DMS53 (cell line): ENCODE measurements at places on chromosomes 3 and 15.

DNA sequence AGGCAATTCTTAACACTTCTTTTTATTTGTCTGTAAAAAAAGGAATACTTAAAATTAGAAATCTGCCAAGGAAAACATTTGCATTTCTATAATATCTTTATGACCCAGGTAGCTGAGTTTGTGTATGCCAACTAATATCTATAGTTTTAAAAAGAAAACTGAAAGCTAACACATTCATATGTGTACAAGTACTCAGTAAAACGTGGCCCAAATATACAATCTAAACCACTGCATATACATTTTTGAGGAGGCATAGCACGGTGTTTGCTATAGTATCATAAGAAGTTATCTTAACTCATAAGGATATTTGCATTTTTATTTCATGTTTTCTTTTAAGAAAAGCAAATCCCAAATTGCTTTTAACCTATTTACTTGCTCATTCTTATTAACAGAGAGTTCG is 172.7 kb downstream of the ZBTB20 start:
- no peak for DNase-seq

DNA sequence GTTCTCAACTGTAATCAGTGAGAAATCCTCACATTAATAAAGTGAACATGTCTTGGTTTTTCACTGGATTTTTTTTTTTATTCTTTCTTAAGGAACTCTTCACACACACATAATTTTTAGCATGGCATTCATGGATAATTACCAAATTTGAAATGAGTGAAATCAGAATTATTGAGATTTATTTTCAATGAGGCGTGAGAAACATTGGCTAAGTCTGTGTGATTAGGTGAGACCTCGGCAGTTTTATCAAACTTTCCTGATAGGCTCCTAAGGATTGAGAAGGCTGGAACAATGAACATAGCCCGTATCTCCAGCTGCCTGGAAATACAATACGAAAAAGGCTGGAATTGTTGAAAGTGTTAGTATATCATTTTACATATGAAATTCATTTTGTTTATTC is 35.5 kb downstream of the MDFIC2 start:
- no peak for DNase-seq

- no peak for DNase-seq
These were observed 49.5 kb upstream of the GK5 start for GRCh38 chr3:142274908-142275307.

DNA sequence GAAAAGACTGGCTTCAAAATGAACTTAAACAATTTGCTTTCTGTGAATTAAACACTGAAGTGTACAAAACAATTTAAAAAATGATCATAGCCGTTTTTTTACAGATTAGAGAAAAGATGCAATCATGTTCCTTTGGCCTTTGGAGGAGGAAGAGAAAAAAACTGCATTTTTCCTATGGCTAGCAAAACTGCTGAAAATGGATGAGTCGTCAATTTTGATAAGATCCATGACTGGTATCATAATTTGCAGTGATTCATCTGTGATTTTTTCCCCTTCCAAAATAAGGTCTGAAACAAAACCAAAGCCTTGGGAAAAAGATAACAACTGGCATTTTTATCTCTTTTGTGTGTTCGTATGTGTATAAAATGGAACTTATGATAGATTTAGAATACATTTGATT is 255.6 kb upstream of the SATB1 start:
- no peak for DNase-seq

DNA sequence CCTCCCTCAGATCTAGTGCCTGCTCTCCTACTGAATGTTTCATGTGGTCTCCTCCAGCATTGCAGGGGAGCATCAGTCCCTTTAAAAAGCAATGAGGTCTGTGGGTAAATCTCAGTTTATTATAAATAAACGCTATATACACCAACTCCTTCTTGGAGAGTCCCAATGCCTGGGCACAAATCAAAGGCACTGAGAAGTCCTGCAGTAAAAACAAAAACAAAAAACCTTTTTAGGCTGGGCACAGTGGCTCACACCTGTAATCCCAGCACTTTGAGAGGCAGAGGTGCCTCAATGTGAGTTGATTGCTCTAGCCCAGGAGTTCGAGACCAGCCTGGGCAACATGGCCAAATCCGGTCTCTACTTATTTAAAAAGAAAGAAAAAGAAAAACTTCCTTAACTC is 45.0 kb downstream of the ACAN start:
- no peak for DNase-seq

DNA sequence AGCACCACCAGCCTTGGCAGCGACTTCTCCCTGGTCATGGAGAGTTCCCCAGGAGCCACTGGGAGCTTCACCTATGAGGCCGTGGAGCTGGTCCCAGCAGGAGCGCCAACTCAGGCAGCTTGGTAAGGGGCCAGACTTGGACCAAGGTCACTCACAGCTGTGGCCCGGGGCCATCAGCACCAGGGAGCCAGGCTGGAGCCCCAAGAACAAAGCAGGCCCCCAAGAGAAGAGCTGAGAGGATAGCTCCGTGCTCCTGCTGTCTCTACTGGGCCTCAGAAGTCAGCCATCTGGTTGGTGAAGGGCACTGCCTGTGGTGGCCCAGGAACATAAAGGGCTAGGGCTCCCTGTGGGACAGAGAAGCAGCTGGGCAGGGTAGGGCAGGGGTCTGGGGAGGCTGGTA is 14.7 kb upstream of the CPNE9 start:
- DNase-seq: no peak

DNA sequence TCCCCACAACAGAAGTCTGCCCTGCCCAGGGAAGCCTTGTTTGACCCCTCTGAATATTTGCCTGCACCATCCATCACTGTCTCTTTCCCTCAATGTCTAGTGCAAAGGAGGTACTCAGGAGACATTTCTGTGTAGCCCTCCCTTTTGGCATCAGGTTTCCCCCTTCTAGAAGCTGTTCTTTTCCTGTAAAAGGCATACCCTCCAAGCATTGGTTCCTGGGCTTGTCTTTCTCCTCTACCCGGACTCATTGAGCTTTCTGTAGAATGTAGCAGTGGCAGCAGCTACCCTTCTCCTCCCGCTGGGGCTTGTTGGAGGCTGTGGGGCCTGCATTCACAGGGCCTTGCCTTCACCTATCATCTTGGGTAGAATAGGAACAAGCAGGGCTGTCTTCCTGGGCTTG is 63.5 kb downstream of the CTDSPL start:
- no peak for DNase-seq

- no peak for DNase-seq
These were observed 130.2 kb upstream of the STRIT1 start for GRCh38 chr3:155423526-155424322.

GRCh38 chr3:190526787-190527762 is 13.2 kb downstream of the IL1RAP start:
- no peak for DNase-seq

- DNase-seq: no peak
These were observed 47.2 kb downstream of the GPD1L start for GRCh38 chr3:32153414-32154204.

- no peak for DNase-seq
These were observed 10.8 kb upstream of the SKIL start for GRCh38 chr3:170346481-170347392.

DNA sequence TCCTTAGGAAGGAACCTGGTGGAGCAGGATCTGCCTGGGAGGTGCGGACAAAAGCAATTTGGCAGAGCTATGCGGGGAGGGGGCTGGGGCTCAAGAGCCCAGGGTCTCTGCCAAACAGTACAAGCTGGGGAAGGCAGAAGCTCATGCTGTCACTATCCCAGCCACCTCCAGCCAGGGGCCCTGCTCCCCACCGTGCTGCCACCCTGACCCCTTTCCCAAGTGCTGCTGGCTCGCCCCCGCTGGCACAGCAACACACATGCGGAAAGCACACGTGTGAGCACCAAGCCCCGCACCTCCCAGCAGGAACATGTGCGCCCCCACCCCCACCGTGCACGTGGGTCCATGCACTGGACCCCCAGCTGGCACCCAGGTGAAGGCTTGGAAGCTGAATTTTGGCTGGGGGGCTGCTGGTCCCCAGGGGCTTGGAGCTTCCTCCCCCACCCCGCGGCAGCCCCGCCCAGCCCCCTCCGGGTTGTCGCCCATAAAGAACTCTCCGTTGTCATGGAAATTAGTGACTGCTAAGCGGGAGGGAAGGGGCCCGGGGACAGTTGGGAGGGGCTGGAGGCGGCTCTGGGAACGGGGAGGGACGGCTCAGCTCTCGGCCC is 742 bp downstream of the CAMKV start:
- DNase-seq: peak; percentile 26

- DNase-seq: no peak
These were observed 75.8 kb downstream of the SNRK start for GRCh38 chr3:43362183-43362582.

- DNase-seq: no peak
These were observed 16.7 kb downstream of the TFG start for GRCh38 chr3:100725935-100726513.

DNA sequence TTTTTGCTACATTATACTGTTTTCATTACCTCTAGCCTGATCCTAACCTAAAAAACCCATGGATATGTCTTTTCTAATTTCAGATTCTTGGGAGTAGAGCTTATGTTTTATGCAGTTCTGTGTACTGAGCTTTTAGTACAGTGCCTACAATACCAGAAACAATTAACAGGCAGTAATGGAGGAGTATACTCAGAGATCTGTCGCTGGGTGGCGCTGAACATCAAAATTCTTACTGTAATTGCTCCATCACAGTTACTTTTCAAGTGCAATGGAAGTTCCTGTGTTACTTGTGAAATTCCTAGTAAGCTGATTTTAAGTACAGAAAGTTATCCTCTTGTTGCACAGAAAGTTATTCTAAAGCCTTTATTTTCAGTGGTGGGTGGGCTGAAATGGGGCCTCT is 66.9 kb downstream of the RNF13 start:
- DNase-seq: peak; percentile 41

DNA sequence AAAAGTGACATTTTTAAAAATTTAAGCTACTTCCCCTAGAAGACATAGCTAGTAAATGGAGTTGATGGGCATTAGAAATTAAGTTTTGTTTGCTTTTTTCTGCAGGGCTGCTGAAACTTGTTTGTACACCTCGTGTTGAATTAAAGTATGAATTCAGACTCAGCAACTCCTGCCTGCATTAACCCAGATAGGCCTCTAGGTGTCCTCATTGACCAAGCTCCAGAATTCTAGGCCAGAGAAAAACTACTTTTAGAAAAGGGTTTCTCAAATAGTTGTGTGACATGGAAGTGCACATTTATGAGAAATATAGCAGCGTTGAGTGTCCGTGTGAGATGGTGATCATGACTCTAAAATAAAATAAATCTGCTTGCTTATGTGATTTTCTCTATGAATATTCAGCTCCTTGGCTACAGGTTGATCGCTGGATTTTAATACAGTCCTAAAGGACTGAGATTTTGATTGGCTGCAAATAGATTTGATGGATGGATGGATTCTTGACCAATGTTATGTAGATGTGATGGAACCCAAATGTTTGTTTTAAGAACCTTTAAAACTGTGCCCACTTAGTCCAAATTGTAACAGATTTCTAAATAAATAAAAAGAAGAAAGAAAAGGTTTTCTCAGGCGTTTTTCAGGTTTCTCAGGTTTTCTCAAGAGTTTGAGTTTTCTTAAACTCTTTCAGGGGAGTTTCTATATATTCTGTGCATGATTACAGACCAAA is 39.4 kb upstream of the LMOD3 start:
- DNase-seq: peak; percentile 42

- no peak for DNase-seq
These were observed 82.4 kb upstream of the PRR23C start for GRCh38 chr3:139127101-139127500.

DNA sequence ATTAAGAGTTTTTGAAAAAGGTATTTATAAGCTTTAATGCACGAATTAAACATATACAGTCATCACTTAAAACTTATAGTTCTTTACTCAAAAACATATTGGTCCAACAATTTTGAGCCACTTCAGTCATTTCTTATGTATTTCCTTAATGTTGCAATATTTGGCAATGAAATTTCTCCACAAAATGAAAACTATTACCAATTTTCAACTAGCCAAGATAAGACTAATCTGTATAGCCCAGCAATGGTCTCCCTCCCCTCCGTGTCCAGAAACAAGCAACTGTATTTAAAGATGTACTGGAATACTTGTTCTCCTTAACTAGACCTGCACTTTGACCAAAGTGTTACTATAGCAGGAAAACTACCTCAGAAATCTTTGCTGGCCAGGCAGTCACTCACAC is 9.2 kb downstream of the ARF4 start:
- DNase-seq: no peak

DNA sequence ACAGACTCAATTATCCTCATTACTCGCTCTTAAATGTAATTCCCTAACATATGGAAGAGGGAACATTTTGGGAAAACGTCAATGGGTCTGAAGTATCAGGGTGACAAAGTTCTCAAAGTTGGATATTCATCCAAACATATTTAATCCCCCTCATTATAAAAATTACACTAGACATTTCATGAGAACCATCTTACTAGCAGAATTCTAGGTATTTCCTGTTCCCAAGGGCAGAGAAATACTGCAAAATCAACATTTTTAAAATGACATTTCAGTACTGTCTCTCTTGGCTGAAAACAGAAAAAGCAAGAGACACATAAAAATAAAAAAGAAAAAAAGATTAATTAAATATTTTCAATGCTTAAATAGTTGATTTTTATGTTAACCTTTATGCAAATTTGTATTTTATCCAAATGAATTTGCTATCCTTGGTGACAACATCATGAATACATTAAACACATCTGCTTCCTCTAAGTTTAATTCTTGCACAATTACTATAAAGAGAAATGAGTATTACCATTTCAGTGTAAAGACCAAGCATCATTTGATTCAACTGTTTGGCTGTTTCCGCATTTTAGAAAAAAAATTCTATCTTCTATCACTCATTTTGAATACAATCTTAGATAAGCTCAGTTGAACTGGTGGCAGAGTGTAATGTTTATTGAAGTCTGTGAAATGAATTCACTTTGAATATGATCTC is 114.8 kb upstream of the COL8A1 start:
- DNase-seq: no peak

- DNase-seq: no peak
These were observed 17.2 kb downstream of the LINGO1 start for GRCh38 chr15:77615472-77615871.

GRCh38 chr3:74613521-74614106 is 845 bp downstream of the CNTN3 start:
- DNase-seq: peak; percentile 40

- DNase-seq: no peak
These were observed 237.9 kb downstream of the ADAMTS17 start for GRCh38 chr15:100103828-100104227.

DNA sequence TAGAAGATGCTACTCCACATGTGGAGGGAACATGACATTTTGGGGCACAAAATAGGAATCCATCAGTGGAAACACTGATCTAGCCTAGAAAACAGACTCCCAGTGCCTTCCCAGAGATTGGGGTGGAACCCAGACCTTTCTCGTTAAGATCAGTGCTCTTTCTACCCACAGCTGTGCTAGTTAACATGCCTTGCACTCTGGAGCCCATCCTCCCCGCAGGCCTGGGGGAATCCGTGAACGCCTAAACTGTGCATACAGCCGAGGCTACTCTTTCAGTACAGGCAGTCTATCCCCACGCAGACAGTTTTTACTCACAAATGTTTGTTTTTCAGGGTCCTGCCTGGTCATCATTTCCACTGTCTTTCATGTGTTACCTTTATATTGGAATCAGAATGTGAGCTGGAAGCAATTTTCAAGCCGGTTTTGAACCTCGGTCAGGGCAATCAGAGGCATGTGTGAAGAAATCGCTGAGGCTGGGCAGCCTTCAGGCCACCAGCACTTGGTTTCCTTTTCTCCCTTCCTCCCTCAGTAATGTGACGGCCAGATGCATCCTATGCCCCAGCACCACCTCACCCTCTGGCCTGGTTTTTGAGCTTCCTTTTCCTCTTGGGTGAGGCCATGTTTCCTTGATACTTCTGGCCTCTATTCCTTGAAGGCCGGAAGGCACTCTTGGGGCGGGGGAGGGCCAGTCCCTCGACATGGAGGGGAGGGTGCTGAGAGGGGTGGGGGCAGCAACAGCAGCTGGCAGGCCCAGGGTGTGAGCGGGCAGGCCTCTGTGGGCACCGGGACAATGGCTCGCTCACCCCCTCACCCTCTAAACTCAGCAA is 123.6 kb upstream of the GALNT15 start:
- no peak for DNase-seq
